ENCODE measurements at places on chromosomes 6 and 20. TPM values are rescaled to one million over a fixed set of nuclear protein-coding genes. Genes with fewer than 3 reads are reported as not detected.
A peak's percentile ranks its signal among the peaks of the same experiment; 100 is the strongest.

DNA sequence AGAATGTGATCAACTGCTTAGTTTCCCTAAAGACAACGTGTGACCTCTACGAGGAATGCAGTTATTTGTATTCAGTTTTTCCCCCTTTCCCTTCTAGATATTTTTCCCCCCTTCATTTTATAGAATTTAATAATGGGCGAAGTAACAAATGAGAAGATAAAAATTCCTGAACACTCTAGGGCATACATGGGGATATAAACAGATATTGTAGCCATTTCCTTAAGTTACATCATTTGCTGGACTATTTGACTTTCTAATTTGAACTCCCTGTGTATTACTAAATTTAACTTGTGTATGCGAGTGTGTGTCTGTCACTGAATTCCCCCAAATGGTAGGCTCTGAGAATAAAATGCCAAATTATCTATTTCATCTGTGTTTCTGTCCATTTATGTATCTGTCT, 99.0 kb upstream of the ZFP64 start:
- DNase-seq = no peak

GRCh38 chr6:147621961-147622360, 113.5 kb downstream of the SAMD5 start:
- no peak for DNase-seq

Gene ATG5
- 33.0 TPM for total RNA-seq

GRCh38 chr6:13375360-13375878, 47.1 kb upstream of the TBC1D7 start:
- DNase-seq = no peak

Gene DCBLD1
- 30.1 TPM for total RNA-seq

DNA sequence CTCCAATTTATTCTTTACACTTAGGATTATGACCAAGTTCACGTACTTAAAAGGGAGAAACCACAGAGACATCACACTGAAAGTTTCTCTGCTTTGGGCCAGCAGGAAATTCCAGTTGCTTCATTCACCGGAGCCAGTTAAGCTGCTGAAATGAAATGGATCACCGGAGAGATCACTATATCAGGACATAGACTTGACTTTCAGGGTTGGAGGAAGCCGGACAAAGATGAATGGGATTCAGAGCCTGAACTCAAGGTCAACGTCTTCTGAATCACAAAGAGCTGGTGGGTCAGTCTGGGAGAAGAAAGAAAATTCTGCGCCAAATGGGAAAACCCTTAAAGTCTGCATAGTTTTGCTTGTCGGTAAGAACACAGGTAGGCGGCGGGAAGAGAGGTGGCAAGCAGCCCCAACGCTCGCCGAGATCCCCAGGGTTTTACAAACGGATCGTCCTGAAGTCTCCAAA, 81.9 kb upstream of the CCDC28A start:
- DNase-seq = no peak

GRCh38 chr20:47725248-47725973, 59.9 kb downstream of the SULF2 start:
- DNase-seq = peak; percentile 80

- no peak for DNase-seq
Observed at GRCh38 chr6:107833136-107833535, 9.0 kb upstream of the SCML4 start.

DNA sequence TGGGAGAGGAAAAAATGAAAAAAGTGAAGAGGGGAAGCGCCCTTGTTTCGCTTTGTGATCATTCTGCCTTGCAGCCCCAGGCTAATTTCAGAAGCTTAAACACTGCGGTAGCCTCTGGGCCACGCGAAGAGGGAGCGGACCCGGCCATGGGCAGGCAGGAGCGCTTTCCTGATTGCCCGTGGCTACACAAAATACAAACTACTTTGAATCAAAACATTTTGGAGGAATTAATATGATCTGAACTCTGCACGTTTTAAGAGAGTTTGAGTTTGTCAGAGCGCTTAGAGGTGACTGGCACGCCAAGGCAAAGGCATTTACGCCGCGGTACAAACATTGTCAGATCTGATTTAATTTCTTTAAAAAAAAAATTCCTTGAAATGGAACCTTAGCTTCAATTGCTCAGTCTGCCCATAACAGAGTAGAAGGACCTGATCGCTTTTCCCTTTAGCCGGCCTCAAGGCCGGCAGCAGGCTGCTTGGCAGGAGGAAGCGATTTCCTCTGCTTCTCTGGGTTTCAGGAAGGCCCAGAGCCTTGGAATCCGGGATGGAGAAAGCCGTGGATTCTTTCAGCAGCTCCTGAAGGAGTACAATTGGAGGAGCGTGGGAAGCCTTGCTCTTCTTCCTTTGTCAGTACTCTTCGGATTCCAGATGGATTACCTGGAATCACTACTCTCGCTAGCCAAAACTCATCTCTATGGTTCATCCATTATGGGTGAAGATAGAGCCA, 9.7 kb downstream of the TFAP2D start:
- no peak for DNase-seq

DNA sequence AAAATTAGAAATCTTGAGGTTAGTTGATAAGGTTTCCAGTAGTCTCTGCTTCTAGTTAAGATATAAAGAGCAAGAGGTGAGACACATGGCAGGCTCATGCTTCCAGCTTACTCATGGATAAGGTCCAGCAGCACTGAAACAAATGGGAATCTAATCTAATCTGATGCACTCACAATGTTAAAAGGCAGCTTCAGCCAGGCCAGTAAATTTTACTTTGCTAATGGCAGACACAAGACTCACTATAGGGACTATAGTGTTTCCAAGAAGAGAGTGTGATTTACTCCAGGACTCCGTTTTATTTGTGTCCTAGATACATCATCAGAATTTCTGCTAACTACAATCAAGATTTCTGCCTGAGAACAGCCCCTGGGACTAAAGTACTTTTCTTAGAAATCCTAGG, 324.8 kb downstream of the SMOC2 start:
- DNase-seq = no peak

DNA sequence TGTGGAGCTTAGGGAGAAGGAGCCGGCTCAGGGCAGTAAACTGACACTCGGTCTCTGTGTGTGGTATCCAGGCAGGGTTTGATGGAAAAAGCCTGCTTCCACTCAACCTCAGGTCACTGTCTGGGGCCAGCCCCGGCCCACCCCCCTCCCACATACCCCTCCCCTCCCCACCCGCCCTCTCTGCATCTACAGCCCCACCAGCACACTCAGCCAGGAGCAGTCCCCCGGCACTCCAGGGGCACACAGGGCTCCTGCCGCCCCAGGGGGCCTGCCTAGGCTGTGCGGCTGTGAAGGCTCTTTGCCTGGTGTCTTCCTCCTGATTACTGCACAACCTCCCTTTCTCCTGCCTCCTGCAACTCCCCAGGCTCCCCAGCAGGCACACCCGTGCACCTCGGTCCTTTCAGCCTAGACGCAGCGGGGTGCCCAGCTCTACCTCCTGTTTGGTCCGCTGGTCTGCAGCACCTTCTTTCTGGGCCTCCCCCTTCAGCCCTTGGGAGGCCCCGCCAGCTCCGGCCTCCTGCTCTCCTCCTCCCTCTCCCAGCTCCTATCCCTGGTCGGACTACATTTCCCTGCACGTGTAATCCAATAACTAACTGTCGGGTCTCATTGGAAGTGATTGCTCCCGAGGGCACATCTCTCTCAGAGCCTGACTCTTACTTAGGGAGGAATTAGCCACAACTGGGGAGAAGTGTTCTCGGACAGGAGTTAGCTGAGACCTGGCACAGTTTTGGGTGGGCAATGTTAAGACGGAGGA, 1.3 kb upstream of the FOXF2 start:
- DNase-seq = no peak

- no peak for DNase-seq
Observed at GRCh38 chr20:38162878-38163875, 1.9 kb downstream of the TGM2 start.

Gene B3GALT4
- 4.6 TPM for total RNA-seq

DNA sequence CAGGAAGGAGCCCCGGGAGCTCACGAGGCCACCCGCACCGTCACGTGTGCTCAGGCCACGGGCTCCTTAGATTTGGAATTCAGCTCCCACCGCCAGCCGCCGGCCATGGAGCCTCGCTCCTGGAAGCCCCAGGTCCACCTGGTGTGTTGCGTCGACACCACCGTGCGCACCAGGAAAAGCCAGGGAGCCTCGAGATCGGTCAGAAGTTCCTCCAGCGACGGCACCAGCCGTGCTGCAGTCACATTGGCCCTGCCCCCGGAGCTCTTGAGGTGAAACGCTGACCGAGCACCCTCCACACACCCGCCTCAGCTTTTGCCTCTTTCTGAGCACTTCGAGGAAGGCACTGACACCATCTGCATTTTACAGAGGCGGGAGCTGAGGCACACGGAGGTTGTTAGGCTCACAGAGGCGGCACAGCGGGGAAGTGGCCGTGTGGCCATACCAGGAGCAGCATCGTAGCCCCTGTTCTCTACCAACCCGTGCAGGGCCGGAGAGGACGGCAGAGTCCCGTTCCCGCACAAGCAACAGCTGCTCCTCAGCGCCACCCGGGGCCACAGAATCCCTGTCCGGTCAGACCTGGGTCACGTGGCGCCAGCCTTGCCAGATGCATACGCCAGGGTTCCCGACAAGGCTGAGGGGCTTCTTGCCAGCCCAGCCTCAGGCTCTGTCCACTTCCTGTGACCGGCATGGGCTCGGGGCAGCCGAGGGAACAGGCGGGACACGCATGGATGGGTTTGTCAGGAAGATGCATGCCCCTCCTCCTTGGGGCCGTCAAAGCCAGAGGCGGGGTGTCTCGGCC, 7.6 kb downstream of the NKAIN4 start:
- no peak for DNase-seq

DNA sequence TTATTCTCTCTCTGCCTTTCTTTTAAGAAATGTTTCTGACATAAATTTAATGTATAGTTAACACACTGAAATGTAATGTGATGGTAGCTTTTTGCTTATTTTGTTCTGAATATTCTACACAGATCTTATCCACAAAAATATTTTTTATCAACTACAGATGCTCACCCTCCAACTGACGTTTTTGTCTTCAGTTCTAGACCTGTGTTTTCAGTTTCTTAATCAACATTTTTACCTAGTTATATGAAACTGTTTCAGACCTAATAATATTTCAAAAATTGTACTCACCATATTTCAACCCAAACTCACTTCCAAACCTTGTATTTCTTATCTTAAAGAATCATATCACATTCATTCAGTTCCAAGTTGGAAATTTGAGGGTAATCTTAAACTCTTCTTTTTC, 452.8 kb downstream of the RFPL4B start:
- no peak for DNase-seq

Gene PTCHD4
- total RNA-seq = 8.5 TPM

DNA sequence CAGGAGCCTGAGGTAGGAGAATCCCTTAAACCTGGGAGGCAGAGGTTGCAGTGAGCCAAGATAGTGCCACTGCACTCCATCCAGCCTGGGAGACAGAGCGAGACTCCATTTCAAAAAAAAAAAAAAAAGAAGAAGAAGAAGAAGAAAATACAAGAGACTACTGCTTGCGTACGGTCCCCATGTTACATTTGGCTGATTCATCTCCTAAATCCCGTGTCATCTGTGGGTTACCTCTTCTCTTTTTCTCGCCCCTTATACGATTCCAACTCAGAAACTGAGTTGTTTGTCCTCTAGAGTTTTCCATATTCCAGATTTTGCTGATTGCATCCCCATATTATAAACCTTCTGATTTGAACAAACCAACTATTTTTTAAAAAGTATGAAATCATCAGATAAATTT, 62.4 kb upstream of the NELFCD start:
- DNase-seq = no peak

GRCh38 chr6:81451787-81452186, 300.7 kb downstream of the TENT5A start:
- DNase-seq = no peak

- DNase-seq = no peak
Observed at GRCh38 chr20:16350465-16350864, 222.8 kb downstream of the KIF16B start.

Gene TFAP2A
- total RNA-seq = 63.5 TPM

DNA sequence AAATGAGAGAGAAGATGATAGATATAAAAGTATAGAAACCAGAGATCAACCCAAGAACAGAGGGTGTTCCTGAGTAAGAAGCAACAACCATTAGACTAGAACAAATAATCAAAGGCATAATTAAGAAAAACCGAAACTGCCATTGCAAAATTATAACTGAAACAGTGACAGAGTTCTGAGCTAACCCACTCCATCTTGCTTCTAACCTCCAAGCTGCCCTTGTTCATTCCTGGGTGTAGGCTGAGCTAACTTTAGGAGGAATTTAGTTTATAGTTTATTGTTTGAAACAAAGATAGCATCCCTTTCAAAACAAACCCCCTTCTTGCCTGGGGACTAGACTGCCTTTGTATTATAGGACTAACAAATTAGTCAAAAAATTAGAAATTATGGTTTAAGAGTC, 56.1 kb upstream of the PRND start:
- DNase-seq = no peak

DNA sequence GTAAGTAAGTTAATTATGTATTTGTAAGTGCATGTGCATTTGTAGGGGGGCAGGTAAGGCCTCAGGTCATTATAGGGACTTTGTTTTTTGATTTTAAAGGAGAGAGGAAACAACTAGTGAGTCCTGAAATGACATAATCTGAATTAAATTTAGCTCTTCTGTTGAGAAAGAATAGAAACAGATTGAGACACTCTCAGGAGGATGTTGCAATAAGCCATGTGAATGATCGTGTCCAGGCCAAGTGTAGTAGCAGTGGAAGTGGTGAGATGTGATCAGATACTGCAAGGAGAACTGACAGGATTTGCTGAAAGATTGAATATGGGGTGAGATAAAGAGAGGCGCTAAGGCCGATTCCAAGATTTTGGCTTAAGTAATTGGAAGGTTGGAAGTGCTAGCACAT, 2.6 kb upstream of the CENPW start:
- no peak for DNase-seq

- no peak for DNase-seq
Observed at GRCh38 chr6:37460805-37461204, 27.8 kb downstream of the CMTR1 start.

DNA sequence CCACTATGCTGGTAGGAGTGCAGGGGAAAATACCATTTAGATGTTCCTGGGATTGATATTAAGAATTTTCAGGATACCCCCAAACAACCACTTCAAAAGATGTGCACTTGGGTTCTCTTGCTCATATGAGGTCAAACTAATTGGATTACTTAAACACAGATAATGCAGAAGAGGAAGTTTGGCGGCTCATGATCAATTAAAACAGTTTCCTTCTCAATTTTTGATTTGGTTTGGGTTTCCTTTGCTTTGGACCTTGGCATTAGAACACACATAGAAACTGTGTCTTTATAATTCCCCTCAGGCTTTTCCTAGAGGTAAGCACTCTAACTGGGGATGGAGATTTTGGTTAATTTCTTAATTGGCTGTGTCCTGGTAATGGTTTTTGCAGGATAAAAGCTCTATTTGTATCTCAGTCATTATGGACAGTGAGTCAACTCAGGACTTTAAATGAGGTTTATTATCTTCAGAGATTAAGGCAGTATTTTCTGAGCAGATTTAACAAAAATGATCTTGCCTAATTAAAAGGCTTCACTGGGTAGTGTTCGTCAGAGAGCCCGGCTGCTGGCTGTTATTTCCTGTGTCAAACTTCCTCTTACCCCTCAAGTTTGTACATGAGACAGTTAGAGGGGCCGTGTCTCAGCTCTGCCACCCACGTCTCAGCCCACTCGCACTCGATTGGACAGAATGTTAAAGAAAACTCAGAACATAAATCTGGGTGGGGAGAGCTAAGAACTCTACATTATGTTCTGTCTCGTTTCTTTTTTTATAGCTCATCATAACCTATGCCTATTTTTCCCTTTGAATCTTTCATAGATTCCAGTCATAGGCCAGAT, 50.3 kb upstream of the PREP start:
- DNase-seq = no peak

All from mesothelial cell of epicardium (in vitro differentiated cells).